Vagina (tissue), 2 donors: ENCODE measurements at places on chromosomes 13 and 19.

DNA sequence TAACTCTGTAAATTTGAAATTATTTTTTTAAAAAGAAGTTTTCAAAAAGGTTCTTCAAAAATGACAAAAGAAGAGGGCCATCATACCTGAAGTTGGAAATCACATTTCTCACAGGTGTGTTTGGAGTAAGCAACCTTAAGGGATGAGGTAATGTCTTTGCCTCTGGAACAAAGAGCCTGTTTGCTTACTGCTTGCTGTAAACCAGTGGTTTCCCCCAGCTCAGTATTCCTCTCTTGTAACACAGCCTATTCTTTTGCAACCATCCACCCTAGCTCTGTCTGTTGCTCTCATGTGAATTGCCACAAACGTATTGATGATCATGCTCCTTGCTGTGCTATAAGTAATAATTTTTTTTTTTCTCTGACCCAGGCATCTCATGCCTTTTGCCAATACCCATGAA lies 38.1 kb downstream of the UCHL3 start:
- no peak for DNase-seq

DNA sequence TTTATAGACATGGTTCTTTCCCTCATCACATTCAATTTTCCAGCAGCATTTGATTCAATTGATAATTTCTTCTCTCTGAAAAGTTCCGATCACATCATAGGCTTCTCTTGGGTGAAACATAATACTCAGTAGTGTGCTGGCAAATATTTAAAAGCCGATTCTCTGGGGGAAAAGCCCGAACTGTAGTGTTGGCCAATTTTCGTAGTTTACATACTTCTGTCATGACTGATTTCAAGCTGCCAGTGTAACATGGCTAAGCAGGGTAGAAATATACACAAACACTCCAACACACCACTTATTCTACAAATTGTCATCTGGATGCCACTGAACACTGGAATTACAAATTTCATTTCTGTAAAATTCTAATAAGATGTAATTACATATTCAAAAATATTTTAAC lies 56.1 kb upstream of the FREM2 start:
- DNase-seq: no peak

- DNase-seq: no peak
These were observed 15.0 kb downstream of the EPS15L1 start for GRCh38 chr19:16456652-16457194.

GRCh38 chr13:105611424-105611823 lies 924.0 kb downstream of the EFNB2 start:
- DNase-seq: no peak

- no peak for DNase-seq
These were observed 29.7 kb downstream of the RASA3 start for GRCh38 chr13:114102521-114103288.

DNA sequence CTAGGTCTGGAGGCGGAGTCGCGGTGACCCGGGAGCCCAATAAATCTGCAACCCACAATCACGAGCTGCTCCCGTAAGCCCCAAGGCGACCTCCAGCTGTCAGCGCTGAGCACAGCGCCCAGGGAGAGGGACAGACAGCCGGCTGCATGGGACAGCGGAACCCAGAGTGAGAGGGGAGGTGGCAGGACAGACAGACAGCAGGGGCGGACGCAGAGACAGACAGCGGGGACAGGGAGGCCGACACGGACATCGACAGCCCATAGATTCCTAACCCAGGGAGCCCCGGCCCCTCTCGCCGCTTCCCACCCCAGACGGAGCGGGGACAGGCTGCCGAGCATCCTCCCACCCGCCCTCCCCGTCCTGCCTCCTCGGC lies at the start of gene SLC5A5:
Gene SLC5A5 (plus strand): TSS at position 68 of the 373 bp plus-strand sequence. CDS start 375 bp downstream, outside the sequence.
- DNase-seq: no peak

DNA sequence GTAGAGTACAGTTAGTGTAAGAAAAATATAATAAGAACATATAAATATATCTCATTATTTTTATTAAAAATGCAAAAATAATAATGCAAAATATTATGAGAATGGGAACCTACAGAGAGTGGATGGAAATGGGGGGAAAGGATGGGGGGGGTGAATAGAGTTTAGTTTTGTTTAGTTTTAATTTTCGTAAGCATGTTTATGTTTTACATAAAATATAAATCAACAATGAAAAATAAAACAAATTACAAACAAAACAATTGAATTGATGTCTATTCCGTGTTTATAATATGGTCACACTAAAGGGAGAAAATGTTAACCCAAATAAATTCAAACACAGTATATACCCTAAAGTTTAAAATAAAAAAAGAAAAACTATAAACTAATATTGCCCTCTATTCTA lies 1717.4 kb upstream of the SPRY2 start:
- no peak for DNase-seq

DNA sequence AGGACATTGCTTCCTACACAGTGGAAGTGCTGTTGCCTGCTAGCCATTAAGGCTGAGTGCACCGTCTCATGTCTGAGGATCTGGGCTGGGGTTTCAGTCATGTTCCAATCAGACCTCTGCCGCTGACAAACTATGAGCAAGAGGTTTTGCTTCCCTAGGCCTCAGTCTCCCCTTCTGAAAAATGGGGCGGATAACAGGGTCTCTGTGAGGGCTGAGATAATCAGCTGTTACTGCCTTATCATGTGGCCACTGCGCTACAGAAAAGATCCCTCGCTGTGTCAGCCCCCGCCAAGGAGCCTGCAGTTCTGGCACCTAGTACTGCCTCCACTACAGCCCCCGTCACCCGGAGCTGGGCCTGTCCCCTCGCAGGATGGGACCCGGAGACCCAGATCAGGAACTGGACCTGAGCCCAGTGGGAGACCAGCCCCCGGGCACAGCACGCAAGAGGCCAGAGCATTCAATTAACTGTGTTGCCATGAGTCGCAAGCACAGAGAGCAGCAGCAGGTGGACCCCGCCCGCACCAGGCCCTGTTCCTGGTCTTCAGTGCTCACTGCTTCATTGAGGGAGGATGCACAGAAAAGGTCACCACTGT lies 3.0 kb upstream of the PNKP start:
- DNase-seq: no peak

GRCh38 chr13:30892966-30893365 lies 13.1 kb upstream of the MEDAG start:
- peak; percentile 28 for DNase-seq

DNA sequence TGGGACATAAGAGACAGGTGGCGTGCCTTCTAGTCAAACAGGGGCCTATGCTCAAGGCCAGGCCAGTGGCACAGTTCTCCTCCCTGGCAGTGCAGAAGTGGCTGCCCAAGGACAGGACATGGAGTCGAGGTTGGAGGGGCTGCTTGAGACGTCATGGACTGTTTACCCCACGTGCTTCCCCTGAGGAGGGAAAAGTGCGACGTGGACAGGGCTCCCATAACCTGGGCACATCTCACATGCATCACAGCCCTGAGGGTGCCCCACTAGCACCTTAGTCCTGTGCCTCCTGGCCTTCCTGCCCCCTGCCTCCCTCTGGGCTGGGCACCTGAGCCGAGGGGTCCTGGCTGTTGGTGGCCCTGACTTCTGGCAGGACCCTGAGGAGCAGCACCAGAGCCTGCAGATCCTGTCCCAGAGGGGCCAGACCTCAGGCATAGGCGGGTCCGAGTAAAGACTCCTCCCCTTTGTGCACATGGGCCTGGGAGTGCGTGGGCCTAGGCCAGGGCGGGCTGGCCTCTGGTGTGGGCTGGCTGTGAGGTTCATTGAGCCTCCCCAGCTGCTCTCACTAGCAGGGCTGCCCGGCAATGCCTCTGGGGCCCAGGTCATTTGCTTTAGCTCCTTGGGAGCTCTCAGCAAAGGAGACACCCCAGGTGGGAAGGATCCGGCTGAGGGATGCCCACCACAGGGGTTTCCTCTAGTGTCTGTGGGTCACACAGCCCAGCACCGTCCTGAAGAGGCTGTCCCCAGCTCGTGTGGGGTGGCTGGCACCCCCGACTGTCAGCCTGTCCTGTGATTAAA lies 65.7 kb downstream of the CEBPG start:
- DNase-seq: no peak

DNA sequence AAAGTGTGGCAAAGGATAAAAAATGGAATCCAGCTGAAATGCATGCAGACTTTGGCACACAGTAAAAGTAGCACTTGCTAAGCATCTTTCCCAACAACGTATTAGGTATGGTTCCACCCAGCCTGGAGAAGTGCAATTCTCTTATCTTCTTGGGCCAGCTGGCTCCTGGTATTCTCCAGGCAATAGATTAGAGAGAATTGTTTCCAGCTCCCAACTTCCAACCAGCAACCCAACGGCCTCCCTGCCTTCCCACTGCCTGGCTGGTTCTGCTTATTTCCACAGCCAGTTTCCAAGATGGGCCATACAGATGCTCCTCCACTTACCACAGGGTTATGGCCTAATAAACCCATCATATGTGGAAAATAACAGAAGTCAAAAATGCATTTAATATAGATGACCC lies 133.4 kb downstream of the OXGR1 start:
- no peak for DNase-seq

DNA sequence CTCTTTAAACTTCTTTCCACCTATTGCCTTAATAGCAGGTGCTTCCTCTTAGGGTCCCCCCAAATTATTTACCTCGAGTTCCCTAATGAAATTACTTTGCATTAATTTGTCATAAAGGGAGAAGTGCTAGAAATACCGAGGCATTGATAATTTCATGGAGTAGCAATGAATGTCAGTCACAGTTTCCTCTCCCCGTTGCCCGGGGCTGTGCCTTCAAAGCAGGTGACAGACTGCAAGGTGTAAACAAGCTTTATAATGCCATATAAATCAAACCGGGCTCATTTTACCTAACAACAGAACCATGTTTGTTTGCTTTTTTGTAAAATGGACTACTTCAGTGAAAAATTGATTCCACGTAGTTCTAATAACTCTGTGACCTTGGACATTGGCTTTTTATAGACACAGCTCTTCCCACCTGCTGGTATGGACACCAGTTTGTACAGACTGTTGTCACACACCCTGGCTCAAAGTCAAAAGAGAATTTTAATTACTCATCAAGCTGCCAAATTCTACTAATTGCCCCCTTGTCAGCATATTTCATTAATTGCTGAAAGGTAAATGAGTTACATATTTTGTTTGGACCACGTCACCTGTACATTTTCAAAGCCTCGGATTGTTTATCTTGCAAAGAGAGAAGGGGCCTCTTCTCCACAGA lies 171.1 kb downstream of the STK24 start:
- DNase-seq: no peak

DNA sequence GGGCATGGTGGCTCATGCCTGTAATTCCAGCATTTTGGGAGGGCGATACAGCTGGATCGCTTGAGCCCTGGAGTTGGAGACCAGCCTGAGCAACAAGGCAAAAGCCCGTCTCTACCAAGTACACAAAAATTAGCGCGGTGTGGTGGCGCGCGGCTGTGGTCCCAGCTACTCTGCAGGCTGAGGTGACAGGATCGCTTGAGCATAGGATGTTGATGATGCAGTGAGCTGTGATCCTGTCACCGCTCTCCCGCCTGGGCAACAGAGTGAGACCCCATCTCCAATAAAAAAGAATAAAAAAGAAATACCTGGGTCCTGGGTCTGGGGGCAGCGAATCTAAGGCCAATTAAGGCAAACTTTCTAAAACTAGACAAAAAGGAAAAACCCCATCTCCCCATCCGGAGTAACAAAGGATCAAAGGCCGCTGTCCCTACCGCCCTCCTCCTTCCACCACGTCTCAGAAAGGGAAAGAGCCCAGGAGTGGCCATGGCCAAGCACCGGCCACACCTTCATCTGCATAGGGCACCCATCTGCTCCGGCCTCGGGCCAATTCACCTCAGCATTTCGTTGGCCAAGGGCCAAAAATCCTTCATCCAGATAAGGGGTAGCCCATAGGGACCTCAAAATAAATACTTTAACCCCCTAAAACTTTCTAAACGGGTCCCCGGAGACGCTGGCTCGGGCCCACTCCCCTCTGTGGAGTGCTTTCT lies 851 bp downstream of the ZNF320 start:
- no peak for DNase-seq

GRCh38 chr13:110677731-110678545 lies 28.0 kb downstream of the CARS2 start:
- no peak for DNase-seq

DNA sequence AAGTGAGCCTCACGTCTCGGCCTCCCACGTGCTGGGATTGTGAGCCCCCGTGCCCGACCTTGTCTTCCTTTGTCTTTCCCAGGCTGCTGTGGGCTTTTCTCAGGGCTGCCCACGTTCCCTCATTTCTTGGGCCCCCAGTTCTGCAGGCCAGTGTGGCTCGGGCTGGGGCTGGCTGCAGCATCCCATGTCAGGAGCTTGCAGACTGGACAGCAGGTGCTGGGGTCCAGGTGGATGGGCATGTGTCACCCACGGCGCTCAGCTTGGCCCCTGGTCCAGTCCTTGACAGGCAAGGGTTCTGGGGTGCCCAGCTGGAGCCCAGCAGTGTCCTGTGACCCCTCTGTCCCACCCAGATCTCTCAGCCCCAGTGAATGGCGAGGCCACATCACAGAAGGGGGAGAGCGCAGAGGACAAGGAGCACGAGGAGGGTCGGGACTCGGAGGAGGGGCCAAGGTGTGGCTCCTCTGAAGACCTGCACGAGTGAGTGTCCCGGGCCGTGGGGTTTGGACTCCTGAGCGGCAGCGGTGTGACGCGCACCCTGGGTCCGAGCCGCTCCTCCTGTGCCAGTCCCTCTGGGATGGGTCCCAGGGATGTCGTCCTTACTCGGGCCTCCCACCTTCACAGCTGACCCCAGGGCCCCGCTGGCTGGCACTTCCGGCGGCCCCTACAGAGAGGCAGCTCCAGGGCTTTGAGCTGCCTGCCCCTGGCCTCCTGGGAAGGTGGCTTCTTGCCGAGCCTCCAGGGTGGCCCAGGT lies 17.3 kb downstream of the PLIN4 start:
- DNase-seq: no peak

DNA sequence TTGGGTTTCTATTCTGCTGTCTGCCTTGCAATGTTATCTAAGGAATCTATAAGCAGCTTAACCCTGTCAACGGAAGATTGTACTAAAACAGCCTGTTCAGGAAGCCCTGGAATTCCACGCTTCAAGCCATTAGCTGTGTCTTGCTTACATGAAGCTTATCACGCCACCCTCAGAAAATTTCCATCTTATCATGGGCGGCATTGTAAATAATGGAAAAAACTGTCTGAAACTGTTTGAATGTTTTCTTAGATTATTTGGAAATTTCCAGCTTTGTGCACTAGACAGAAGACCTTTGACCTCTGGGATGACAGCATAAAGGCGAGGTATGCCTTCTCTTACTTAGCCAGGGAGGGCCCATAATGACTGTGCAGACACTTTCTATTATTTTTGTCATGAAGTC lies 319.7 kb downstream of the KCNRG start:
- no peak for DNase-seq

GRCh38 chr19:14361824-14362223 lies 19.4 kb upstream of the ADGRE5 start:
- DNase-seq: no peak

DNA sequence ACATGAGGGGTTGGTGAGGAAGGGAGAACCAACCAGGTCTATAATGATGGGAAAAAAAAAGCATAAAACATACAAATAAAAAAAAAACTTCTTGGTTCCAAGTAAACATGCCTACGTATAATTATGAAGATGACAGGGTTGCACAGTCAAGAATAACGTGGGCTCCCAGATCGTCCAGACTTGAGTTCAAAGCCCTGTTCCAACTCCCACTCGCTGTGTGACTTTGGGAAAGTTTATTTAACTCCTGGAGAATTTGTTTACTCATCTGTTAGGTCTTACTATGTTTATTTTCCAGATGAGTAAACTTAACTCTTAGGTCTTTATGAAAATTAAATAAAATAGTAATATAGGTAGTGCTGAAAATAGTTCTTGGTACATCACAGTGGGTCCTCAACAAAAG lies 13.8 kb downstream of the STARD13 start:
- DNase-seq: no peak

- DNase-seq: no peak
These were observed 78.9 kb downstream of the ZNF100 start for GRCh38 chr19:21688464-21688863.

GRCh38 chr13:97911311-97912138 lies 42.0 kb upstream of the IPO5 start:
- no peak for DNase-seq

- DNase-seq: no peak
These were observed 26.3 kb downstream of the TMEM255B start for GRCh38 chr13:113785051-113786010.
